ENCODE measurements at places on chromosomes 3 and 15.

DNA sequence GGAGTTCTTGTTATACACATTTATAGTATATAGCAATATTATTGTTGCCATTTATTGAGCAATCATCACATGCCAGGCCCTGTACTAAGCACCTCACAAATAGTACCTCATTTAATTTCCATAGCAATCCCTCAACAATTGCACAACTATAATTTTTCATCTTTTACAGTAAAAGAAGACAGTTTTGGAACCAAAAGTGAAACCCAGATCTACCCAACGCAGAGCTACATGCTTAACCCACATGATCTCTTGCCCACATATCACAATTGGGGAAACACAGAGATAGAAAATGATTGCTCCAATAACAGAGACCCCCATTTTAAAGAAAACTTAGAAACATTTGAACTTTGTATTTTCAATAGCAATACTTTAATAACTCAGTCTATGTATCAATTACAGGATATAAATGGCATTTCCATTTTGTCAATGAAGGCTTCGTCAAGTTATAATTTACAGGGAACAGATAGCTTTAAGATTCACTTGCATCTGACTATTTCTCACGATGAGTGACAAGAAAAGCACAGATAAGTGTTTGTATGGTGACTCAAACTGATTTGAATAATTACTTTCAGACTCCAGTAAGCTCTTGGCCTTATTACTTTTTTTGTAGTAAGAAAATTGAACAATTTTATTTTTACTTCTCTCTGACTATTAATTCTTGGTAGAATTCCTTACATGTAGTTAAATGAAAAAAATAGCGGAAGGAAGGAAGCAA, 38.7 kb upstream of the CCDC50 start:
- DNase-seq: no peak

- no peak for DNase-seq
Measured at GRCh38 chr3:86653661-86654205, 337.2 kb downstream of the VGLL3 start.

DNA sequence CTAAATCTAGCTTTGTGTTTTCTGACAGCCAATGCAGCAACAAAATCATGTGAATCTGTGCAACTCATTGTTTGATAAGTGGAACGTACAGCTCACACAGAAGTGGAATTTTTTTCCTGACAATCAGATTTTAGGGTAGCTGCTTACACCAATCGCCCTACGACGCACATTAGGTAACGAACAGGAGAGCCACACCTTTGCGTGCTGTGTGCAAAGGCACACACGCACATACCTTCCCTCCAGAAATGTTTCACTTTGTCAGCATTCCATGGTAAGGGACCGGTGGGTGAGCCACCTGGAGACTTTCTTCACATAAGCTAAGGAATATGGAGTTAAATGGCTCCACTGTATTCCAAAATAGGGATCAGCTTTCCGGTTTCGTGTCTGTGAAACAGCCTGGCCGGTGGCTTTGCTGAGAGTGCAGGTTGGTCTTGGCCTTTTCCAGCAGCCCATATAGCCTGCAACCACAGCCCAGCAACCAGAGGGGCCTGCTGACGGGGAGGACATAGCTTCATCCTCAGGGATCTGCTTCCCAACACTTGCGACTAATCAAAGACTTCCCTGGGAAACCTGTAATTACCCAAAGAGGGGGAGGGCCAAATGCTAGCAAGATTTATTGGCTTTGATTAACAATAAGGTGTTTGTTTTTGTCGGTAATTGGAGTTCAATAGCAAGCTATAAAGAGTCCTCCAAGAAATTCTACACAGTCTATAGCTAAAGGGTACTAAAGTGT, 145.3 kb downstream of the ADAMTS17 start:
- DNase-seq: no peak

DNA sequence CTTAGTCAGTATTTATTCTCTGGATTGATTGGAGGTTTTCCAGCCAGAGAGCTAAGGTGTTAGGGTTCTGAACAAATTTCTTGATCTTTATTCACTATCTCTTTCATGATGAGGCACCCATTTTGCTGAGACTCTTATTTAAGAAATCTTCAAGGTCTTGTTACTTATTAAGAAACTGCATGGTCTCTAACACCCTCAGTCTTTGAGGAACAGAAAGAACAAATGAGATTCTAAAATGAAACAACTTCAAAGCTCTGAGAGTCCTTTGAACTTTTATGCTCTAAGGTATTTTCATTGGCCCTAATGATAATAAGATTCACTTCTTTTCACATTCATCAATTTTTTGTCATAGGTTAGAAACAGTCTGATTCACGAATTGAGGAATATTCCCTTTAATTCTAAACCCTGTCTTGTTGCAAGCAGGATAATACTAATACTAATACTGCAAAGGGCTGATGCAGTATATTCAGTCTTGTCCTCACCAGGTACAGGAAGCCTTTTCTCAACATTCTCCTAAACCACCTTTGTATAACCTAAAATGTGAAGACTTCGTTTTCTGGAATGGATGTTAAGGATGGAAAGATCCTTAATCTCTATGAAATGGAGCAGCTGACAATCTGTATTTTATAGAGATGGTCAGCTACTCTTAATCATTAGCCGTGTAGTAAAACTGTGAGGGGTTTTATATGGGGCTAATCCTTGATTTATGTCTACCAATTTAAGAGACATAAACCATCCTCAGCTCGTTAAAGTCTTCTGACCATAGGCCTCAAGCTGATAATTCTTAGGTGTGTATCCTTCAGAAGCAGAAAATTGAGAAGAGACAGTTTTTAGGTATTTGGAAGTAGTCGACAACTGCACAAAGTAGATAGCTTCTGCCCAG, 198.3 kb downstream of the OTOL1 start:
- no peak for DNase-seq

DNA sequence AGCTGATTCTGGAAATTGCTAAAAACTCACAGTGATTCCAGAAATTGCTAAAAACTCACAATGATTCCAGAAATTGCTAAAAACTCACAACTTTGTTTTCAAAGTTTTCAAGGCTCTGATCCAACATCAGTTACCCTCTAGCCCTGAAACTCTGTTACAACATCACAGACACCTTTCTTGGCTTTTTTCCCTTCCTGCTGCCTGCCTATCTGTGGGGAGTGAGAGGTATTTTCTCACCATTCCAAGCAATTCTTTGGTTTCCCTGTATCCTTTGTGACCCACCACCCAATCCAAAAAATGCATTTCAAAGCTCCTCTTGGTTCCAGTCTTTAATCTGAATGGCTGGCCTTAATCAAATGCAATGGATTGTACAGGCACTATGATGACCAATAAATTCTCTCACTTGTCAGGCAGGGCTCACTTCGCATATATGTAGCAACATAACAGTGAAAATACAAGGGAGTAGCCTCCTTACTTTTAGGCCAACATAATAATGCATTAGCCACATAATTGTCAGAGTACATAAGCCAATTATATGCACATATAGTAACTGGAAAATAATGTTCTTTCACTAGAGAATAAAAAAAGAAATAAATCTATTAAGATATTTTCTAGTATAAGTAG, 1139.0 kb downstream of the ROBO2 start:
- no peak for DNase-seq

GRCh38 chr3:190983875-190984274, 121.4 kb upstream of the GMNC start:
- no peak for DNase-seq

DNA sequence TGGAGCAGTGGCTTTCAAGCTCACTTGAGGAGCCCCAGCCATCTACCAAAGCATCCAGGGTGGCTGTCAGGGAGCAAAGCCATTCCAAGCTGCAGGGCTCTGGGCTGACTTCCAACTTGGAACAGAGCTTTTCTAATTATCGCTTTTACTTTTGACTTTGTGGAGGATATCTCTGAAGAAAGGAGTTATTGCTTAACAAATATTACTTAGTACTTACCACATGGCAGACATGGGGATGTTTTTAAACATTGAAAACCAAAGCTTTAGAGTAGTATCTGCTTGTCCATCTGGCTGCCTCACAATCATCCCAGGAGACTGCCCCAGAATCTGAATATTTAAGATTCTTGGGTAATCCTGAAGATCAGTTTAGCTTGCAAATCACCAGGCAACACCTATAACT, 8.9 kb downstream of the TAGLN3 start:
- no peak for DNase-seq

- no peak for DNase-seq
Measured at GRCh38 chr15:65426216-65426853, 3.6 kb upstream of the IGDCC4 start.

GRCh38 chr15:36680751-36681150, 101.3 kb downstream of the CDIN1 start:
- no peak for DNase-seq

- no peak for DNase-seq
Measured at GRCh38 chr3:58299839-58300516, 6.1 kb upstream of the RPP14 start.

- peak; percentile 41 for DNase-seq
Measured at GRCh38 chr3:9915254-9916141, 1.4 kb upstream of the IL17RC start.

GRCh38 chr3:196440696-196441095, 8.5 kb upstream of the UBXN7 start:
- DNase-seq: no peak

DNA sequence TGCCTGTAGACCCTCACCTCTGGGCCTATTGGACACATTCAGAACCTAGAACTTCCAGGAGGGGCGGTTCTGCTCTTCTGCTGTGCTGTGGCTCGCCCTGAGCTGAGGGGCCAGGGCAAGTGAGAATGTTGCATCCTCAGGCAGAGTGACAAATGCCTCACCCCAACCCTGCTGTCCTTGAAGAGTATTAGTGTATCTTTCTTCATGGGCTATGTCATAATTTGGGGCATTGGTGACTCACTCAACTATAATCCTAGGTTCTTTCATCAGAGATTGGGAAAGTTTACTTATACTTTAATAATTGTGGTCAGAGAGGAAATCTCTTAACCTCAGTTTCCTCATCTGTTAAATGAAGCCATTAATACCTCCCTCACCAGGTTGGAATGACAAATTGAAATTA, 143.8 kb downstream of the SV2B start:
- DNase-seq: no peak

DNA sequence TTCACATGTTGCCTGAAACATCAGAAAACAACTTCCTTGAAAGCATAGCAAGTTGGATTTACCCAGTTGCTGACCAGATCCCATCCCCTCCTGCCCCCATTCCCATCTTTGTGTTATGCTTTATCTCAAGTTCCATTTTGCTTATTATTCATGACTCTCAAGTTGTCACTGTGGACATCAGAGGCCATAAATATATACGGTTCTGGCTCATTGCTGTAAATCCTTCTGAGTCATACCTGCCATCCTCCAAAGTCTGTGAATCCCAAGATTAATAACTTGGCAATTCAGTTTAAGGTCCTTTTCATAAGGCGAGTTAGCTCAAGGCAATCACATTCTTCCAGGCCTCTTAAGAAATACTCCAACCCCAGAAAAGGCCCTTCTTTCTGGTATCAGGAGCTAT, 126.2 kb upstream of the C2CD4B start:
- DNase-seq: no peak

- no peak for DNase-seq
Measured at GRCh38 chr3:11619946-11620652, 23.6 kb downstream of the VGLL4 start.

- DNase-seq: no peak
Measured at GRCh38 chr3:143643905-143644304, 204.4 kb downstream of the SLC9A9 start.

GRCh38 chr3:126540951-126541627, 17.1 kb downstream of the CHST13 start:
- no peak for DNase-seq

DNA sequence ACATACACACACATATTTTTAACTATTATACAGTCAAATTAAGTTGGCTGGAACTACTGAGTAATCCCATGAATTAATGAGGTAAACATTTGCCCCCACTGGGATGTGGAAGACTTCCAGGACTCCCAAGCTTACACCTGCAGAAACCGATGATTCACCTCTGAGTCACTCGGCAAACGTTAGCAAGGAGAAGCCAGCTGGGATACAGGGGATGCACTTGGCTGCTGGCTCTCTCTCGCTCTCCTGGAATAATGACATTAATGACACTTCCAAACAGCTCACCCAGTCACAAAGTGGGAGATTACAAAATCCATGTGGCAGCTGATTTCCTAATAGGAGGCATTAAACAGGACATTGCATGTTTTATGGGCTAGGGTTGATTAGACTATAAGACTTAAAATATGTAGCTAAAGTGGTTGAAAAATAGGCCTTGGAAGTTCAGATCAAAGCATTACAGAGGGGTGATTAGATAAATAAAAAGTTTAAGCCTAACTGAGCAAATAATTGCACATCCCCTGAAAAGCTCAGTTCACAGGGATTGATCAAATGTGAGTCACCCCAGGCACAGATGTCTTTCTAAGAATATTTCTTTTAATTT, 500.9 kb downstream of the SOX2 start:
- DNase-seq: no peak

DNA sequence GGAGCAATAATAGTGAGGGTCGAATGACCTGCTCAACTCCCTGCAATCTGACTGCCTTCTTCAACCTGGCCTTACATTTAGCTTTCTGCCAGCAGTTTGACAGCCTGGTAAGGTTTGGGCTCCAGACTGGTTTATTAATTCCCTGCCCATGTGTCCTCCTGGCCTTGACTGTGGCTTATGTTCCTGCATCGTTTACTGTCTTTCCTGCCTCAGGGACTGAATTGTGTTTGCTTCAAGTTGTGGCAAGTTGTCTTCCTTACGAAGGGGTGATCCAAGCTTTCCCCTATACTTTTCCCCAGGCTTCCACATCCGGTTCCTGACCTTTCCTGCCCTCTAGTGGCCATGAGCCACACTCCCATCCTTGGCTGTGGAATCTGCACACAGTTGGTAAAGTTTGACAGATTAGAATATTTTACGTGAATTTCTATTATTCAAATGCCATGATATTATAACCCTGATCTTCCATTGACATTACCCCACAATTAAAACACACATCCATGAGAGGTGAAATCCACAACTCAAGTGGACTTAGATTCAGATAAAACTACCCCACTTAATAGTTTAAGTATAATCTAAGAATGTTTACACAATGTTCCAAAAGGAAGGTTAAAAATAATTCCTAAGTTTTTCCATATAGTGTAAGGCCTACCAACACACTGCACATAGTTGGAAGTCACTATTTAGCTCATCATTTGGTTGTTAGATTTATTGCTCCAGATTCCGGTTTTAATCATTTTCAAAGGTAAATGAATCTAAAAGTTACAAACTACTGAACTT, 95.7 kb downstream of the NEDD4 start:
- DNase-seq: no peak

DNA sequence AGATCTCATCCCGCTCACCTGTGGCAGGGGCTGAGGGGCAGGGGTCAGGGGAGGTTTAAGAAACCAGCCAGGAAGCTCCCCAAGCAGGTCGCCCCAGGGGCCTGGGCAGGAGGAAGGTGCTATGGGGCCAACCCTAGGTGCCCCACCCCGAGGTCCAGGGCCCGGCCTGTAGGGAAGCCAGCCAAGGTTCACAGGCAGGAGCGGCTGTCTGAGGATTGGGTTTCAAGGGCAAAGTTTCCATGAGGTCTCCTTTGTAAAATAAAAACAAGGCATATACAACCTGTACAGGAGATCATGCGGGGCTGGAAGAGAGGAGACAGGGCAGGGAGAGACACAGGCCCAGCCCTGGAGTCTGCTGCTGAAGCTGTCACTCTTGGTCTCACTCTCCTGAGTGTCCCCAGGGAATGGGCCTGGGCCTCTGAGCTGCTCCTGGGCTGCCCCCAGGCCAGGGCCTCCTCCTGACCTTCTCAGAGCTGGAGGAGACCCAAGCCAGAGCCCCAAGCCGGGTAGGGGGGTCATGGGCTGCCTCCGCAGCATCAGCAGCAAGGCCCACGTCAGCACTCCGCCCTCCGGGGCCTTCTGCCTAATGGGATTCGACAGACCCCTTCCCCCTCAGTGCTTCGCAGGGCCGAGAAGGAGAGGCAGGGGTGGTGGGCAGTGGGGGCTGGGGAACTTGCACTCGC, 5.5 kb downstream of the CPLX3 start:
- no peak for DNase-seq
